ENCODE measurements at places on chromosomes 1 and 21.

DNA sequence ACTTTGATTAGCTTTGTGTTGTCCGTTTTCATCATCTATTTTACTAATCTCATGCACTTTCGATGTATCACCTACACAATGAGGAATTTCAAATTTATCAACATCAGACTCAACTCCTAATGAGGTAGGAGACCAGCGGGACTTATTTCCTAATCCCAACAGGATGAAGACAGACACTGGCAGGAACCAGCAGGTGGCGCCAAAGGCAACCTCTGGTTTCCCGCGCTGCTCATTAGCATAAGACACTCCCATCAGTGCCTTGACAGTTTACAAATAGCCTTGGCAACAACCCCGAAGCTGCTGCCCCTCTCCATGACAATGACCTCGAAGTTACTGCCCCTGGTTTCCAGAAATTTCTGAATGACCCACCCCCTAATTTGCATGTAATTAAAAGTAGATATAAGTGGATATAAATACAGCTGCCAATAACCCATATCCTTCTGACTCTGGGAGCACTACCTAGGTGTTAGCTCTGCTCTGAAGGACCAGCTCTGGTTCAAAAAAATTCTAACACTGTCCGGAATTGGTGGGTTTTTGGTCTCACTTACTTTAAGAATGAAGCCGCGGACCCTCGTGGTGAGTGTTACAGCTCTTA lies 974.8 kb downstream of the ADGRL2 start:
- peak; percentile 33 for DNase-seq

DNA sequence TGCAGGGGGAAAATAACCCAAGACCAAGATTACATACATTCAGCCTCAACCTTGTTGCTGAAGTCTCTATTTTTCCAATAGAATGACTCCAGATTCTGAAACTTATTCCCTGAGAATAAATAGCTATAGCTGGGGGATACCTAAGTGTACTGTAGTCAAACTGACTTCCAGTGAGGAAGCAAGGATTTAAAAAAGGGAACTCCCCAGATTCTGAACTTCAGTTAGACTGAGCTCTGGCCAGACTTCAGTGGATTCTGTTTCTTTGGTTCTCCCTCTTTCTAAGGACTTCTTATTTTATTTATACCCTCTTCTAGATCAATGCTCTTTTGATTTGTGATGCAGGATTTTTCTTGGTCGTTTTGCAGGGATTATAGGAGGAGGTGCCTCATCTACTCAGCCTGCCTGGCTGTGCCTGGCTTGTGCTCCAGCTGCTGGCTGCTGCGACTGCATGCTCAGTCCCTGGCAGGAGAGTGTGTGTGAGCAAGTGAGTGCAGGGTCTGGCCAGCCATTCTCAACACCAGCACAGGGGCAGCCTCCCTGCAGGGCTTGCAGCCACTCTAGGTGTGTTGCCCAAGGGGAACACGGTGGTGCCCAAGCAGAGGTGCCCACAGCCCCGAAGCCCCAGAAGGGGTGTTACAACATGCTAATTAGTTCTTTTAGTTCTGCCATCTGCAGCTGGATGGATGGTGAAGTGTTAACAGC lies 43.0 kb downstream of the SPATA17 start:
- DNase-seq, result no peak

GRCh38 chr1:228163007-228163753 lies 2.4 kb upstream of the IBA57 start:
- no peak for DNase-seq

DNA sequence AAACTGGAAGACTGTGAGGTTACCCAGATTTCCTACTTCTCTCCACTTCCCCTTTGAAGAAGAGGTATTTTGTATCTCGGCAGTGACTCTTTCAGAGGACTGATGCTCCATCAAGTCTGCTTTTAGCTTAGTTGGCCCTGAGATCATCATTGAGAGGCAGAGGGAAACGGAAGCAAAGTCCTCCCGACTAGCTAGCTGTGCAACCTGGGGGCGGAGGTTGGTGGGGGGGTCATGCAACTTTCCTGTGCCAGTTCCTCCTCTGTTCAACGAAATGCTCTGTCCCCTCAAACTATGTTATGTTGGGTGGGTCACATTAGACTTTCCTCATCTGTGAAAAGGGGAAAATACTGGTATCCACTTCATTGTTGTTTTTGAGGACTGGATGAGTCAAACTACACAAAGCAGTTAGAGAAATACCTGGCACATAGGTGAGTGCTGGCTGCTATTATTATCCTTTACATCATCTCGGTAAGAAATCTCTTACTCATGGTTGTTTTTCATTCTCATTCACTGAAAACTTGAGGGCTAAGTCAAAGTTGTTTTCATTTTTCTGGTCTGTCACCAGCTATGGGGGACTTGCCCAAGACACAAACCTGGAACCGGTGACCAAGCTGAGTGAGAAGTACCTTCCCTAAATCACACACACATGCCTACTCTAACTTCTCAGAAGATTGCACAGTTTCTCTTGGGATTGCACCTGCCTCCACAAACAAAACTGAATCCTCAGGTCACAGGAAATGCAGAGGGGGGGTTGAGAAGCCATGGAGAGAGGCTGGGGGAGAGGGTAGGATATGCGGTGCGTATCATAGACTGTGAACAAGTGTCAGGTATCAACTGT lies 83.3 kb downstream of the ABCA4 start:
- no peak for DNase-seq

GRCh38 chr1:182588500-182589396 lies at the start of gene RNASEL:
Gene RNASEL, minus strand, starts transcription at chr1:182589256. Its CDS starts 2,450 bp downstream, at chr1:182586806.
- peak; percentile 33 for DNase-seq

DNA sequence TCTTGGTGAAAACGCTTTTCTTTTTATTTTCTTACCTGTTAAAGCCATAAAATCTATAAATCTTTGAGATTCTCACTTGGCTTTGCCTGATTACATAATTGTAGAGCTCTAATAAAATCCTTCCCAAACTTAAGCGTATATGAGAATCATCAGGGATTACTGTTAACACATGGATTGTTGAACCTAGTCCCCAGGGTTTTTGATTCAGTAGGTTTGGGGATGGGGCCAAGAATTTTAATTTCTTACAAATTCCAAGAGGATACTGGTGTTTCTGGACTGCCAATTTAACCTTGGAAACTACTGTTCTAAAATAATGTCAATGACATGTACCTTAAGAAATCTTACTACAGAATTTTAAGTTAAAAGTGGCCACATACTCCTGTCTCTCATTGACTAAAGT lies 694.2 kb downstream of the BRINP3 start:
- DNase-seq, result no peak

DNA sequence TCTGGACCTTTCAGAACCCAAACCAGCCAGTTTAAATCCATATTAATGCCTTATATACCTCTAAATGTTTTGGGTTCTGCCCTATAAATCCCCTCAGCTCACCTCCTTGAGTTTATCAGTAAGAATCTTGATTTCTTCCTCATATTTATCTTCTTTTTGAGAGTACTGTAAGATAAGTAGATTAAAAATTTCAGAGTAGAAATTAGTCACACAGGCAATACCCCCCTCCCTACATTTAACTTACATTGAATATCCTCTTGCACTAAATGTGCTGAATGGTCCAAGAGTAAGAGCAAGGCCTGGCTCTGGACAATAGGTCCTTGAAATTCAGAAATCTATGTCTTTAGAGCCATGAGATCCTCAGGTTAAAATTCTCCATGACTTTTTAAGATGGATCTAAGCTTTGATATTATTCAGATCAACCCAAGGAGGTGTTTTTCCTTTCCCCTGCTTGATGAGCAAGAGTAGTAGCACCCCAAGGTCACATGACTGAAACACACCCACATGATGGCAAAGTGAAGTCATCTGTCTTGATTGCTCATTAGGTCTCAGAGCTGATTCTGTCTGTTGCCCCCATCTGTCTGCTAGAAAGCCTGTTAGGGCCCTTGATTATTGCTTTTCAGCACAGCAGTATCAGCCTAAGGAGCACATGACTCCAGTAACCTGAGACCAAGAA lies 15.8 kb upstream of the NUP210L start:
- no peak for DNase-seq

GRCh38 chr1:103265551-103265950 lies 157.2 kb upstream of the COL11A1 start:
- no peak for DNase-seq

GRCh38 chr1:156394835-156395461 lies 25.9 kb downstream of the RHBG start:
- DNase-seq, result no peak

DNA sequence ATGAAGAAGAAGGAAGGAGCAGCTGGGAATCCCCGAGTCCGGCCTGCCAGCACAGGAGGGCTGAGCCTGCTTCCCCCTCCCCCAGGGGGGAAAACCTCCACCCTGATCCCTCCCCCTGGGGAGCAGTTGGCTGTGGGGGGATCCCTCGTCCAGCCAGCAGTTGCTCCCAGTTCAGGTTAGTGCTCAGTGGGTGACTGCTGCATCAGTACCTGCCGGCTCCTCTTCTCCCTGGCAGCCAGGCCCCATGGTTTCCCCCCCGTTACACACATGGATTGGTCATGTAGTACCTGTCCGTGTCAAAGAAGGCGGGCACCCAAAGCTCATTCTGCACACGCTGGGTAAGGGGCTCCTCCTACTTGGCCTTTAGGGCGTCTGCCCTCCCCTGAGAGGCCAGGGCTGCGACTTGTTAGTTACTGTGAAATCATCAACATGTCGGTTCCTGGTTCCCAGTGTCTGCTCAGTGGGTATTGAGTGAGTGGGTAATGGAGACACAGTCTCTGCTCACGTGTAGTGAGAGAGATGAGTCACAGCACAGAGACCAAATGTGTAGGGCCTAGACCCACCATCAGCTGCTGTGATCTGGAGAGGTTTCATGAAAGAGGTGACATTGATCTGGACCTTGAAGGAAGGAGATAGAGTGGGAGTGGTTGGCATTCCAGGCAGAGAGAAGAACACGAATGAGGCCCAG lies 11.5 kb downstream of the NECAP2 start:
- no peak for DNase-seq

- DNase-seq, result no peak
Measured at GRCh38 chr1:2413495-2414296, 1.3 kb upstream of the PEX10 start.

DNA sequence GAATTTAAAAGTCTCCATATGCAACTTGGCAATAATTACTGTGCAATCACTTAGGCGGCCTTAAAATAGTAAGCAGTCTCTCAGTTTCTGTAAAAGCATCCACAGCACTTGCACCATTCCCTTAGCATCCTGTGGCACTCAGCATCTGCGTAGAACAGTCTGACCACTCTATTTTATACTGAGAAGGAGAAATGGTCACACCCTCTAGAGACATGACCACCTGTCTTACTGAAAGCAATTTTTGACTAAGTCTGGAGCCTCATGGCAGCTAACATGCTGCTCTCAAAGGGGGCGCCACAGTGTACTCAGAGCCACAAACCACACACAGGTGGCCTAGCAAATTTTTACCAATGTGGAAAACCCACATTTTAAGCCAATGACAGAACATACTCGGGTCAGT lies 62.0 kb downstream of the KCNK1 start:
- no peak for DNase-seq

DNA sequence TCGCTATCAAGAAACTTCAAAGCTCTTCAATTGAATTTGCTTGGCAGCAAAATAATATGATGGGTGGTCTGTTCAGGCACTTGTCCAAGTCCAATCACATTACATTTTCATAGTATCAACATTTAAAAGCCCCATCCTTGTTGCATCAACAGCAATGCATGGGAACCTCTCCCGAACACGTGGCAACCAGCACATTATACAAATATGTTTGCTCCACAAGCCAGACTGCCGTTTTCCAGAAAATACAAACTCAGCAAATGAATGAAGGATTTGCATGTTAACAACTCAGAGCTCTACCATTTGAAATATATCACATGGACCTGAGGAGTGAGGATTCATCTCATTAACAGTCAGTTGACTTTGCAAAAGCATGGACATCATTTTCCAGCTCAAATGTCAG lies 20.0 kb upstream of the LYPLAL1 start:
- DNase-seq, result no peak

DNA sequence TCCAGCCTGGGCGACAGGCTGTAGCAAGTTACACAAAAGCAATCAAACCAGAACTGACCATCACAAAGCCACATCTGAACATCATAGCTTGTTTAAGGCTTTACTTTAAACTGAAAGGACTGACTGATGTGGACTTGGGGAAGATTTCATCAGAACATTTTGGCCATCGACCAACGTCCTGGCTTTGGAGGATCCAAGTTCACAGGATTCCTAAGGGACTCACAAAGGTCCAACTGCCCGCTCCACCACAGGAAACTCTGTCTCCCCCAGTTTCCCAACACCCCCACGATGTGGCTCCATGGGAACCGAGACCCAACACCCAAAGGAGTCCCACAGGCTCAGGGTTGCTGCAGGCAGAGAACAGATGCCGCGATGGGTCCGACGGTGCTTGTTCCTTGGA lies 9.3 kb downstream of the SSU72 start:
- DNase-seq, result no peak

- no peak for DNase-seq
Measured at GRCh38 chr1:229138058-229138457, 132.9 kb upstream of the RAB4A start.
